Epithelial cell of prostate (primary cell): ENCODE measurements at places on chromosomes 1 and 21.

DNA sequence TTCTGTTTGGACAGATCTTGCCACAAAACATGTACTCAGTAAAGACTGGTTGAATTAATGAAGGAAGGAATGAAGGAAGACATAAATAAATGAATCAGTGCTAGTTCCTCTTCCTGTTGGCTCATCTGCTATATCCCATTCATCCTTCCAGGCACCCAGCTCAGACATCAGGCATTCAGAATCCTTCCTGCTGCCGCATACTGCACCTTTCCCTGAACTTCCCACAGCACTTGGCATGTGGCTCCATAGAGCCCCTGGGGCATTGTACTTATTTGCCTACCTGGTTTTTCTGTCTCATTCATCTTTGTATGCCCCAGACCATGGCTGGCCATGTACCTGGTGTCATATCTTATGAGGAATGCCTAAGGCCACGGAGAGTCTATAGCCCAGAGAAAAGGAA, 34.4 kb upstream of the ZNF648 start:
- no peak for DNase-seq

GRCh38 chr1:167899253-167899681, 14.7 kb downstream of the ADCY10 start:
- DNase-seq: no peak

DNA sequence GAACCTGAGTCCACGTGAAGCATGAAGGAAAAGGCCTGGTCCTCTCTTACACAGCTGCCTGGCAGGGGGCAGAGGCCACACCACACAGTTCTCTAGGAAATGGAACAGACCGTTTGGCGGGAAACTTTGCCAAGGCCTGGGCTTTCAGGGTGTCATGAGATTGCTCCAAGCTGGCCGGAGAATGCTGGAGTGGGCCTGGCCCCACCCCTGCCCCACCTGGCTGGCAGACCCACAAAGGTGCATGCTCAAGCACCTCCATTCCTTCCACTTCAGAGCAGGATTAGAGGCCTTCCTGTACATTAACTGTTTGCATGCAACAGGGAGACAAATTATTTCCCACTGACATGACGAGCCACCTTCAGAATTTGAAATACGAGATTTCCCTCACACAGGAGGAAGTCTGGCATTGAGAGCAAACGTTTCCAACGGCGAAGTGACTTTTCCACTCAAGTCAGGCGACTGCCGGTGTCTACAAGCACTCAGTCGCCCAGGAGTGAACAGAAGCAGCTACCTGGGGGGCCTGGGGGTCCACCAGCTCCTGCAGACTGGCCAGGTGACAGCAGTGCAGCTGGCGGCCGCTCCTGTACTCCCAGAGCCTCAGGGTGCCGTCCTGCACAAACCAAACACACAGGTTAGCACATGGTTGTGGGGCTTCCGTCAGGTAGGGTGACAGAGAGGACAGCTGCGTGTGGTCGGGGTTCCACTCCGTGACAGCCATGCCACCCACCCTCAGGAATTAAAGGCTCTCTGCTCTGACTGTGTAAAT, 24.0 kb downstream of the WDR4 start:
- no peak for DNase-seq

DNA sequence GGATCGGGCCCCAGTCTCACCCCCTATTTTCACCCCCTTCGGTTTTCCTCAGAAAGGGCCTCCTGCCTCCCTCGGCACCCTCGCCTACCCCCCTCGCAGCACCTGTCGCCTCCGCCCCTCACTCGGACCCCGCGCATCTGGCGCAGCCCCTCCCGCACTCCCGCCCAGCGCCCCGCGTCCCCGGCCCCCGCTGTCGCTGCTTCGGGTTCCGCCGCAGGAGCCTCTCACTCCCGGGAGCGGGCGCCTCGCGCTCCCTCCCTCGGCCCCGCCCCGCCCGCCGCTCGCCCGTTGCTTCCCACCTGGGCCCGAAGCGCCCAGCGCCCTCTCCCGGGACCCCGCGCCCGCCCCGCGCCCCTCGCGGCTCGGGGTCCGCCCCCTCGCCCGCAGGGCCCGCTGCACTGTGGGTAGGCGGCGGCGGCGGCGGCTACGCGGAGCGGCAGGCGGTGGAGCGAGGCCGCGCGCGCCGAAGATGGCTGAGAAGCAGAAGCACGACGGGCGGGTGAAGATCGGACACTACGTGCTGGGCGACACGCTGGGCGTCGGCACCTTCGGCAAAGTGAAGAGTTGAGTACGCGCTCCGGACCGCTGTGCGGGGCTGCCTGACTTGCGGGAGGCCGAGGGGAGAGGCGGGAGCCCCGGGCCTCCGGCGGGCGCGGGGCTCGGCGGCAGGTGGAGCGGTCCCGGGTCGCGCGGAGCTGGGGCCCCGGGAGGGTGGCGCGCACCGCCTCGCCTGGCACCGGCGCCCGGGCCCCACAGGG, at the start of gene PRKAA2:
TSS of gene PRKAA2 (plus strand) at position 396 of the 758 bp plus-strand sequence. CDS start at position 470, 74 bp downstream.
- DNase-seq: no peak
